ENCODE measurements at places on chromosomes 5 and 9.

GRCh38 chr5:59065554-59065953 is 482.7 kb downstream of the RAB3C start:
- DNase-seq, result no peak

DNA sequence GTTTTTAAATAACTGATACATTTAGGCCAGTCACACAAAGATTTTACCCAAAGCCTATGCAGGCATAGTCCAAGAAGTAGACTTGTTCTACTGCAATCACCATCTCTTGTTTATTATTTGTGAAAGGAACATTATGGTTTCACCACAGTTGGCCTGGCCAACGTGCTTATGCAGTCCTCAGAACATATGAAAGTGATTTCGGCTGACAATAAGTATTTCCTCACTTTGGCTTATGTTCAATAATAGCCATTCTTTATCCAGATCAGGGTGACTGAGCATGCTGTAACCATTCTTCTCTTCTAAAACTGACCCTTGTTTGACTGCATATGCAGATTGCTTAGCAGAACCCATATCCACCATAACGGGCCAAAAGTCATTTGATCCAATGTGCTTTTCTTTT is 76.6 kb upstream of the CCDC152 start:
- no peak for DNase-seq

DNA sequence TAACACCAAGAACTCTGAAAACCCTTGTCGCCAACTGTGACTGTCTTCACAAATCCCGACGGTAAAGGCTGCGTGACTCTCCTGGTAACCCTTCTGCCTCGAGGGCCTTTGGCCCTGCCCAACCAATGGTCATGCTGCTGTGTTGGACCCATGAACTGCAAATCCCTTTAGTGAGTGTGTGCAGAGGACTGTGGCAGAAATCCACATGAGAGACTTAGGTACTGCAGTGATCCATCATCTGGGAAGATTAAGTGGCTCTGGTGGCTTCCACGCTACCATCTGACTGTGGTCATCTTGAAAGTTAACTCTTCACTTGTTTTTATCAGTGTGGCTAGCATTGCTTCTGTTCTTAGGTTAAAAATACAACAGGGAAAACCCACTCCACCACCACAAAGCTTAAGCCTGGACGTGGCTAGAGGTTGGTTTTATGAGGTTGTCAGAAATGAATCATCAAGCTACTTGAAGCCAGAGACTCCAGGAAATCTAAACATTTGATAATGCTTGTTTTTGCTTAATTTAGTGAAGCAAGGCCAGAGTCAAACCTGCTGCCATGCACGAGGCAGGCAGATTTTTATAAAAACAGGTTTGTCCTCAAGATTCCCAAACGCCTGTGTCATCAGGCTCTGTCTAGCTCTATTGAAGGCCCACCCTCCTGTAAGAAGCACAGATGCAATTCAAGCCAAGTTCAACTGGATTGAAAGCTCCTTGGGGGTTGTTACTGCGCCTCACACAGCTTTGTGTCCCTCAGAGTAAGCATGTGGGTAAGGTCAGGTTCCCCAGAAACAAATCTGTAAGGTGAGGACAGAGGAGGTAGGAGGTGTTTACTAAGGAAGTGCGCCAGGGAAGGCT is 52.7 kb upstream of the ERCC6L2 start:
- DNase-seq, result no peak

GRCh38 chr5:32618962-32619361 is 33.6 kb downstream of the SUB1 start:
- DNase-seq, result no peak

- DNase-seq, result no peak
Measured at GRCh38 chr5:88698290-88698689, 184.7 kb downstream of the MEF2C start.

Data from activated naive CD4-positive, alpha-beta T cell treated with Interleukin-2 at 50 U/mL for 16 hours (primary cell).